ENCODE measurements at places on chromosomes 12 and 14. TPM values are rescaled to one million over a fixed set of nuclear protein-coding genes. Genes with fewer than 3 reads are reported as not detected.

GRCh38 chr14:79356040-79356439 lies 855.3 kb downstream of the DIO2 start:
- DNase-seq: no peak

DNA sequence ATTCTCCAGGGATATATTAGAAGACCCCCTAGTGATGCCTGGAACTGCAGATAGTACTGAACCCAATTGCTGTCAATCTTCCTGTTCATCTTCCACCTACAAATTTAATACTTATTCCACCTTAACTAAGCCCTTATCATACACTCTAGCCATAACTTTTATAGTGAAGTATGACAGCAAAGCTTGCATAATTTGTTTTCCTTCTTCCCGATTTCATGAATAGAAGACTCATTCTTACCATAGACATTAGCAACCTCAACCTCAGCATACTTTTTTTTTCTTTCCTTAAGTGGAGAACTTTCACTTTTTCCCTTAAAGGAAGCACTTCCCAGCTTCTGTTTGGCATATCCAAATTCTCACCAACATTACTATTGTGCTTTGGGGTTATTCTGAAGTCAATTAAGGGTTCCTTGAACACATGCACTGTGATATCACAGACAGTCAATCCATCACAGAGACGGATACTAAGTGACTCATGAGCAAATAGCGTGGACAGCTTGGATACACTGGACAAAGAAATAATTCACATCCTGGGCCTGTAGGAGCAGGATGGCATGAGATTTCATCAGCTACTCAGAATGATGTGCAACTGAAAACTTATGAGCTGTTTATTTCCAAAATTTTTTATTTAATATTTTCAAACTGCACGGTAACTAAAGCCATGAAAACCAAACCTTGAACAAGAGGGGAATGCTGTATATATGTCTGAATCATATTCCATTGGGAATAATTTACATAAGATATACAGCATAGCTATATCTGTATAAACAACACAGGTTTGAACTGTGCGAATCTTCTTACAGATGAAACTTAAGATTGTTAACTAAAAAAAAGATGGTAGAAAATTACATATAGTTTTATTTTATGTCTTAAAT lies 63.9 kb downstream of the SYT1 start:
- no peak for DNase-seq

DNA sequence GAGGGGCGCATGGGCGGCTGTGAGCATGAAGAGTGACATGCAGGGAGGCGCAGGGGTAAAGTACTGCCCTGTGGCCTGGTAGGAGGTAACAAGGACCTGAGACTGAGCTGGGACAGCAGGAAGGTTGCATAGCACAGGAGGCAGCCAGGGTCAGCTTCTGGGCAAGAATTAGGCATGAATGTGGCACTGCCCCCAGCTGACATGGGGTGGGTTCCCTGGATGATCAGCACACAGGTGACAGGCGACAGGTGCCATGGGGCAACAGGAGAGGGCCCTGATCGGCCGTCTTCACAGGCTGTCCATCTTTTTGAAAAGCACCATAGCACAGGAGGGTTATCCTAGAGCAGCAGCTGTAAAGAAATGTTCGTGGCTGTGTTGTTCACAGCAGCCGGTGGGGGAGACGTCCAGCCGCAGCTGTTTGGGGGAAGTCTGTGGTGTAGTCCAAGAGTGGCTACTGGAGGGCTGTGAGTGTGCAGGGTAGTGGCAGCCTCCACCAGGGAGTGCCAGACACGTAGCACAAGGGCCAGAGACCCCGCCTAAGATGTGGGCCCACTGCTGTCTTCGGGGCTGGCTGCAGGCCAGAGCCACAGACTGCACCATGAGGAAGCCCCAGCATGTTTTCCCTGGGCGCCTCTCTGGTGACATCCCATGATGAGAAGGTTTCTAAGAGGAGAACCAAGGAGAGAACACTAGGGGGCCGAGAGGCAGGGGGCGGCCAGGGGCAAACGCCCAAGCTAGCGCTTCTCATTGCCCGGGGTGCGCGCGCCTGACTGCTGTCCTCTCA lies 8.4 kb downstream of the CLBA1 start:
- no peak for DNase-seq

DNA sequence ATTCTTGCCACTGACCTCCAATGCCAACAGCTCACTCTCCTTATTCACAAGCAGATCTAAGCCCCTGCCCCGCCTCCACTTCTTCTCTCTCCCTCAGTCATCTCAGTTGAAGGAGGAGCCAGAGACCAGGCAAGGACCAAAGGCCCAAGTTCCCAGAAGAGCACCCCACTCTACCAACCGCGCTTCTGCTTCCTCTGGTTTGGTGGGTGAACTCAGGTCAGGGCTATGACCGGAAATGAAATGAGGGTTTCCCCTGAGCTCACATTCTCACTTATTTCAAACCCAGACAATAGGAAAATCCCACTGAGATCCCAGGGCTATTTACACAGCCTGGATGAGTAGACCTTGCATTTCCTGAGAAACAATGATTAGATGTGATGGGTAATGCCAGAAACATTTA lies 9.9 kb downstream of the DPF3 start:
- DNase-seq: no peak

GRCh38 chr12:117134059-117134458 lies 34.8 kb upstream of the TESC start:
- no peak for DNase-seq

The FAIM2 gene
- total RNA-seq: 7.4 TPM

DNA sequence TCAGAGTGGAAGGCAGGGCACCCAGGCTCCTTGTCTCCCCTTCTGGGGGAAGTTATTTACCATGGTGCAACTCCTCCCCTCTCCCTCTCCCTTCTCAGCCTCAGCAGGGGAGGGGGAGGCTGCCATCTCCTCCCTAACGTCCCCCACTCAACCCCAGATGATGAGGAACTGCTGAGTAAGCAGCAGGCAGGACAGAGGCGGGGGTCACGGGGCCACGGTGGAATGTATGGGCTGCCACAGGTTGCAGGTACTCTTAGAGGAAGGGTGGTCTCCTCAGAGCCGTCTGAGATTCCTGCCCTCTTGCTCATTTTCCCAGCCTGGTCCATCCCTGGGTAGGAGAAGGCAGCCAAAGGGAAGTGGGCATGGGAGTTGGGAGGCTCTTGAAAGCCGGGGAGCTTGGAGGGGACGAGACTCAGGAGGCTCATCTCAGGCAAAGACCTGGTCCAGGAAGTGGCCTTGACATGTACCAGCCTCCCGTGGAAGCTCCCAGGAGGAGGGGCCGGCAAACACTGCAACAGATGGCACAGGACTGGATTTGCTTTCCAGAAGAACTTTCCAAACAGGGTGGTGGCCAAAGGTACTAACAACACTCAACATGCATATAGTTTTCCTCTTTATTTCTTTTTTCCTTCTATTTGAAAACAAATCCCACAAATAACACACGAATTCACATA lies 19.0 kb downstream of the RIN3 start:
- no peak for DNase-seq

The CLEC1B gene
- not detected for total RNA-seq

DNA sequence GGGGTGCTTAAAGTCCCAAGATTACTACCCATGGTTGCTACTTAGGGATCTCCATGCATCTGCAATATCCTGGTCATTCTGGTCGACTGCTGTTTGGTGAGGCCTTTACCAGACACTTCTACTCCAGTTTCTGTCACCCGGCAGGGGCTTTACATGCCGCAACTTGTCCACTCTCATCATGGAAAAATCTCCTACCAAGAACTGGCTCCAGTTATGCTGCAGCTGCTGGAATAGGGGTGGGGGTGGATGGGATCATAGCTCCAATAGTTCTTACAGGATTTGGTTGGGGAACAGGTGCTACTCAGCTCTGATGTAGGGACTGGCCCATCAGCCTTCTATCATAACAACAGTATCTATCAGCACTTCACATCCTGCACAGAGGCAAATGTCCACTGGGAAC lies 51.6 kb downstream of the SPTB start:
- no peak for DNase-seq

The B3GNT4 gene
- 0.16 TPM for total RNA-seq

- no peak for DNase-seq
Measured at GRCh38 chr12:32091696-32092095, 15.0 kb upstream of the BICD1 start.

The ACRBP gene
- 1.1 TPM for total RNA-seq

- DNase-seq: no peak
Measured at GRCh38 chr14:56124327-56124726, 6.1 kb downstream of the PELI2 start.

DNA sequence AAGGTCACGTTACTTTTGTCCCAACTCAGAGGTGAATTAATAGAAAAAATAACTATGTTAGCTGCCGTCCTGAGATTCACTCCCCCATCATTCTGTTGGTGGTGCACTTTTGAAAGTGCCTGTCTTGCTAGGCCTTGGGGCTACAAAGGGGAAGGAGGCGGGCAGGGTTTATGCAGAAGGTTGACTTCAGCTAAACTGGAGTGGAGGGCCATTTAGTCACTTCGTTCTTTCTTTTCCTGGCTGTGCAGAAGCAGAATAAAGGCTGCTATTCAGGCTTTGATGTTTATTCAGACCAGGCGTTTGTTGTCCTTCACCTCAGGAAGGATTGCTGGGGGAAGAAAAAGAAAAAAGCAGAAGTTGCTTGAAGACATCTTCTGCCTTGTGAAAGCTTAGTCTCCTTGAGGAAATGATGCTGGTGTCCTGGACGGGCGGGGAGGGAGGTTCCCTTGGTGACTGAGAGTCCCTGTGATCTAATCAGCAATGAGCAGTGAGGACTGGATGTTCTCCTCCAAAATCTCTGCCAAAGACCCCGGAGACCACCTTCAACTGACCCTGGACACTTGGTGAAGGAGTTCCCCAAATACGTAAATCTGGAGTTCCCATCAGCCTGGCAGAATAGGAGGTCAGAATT lies 4.0 kb downstream of the GLT1D1 start:
- DNase-seq: no peak

GRCh38 chr14:52233693-52234092 lies 33.8 kb upstream of the PTGDR start:
- no peak for DNase-seq

The PROX2 gene
- total RNA-seq: not detected

The ADAMTS20 gene
- total RNA-seq: 1.0 TPM

DNA sequence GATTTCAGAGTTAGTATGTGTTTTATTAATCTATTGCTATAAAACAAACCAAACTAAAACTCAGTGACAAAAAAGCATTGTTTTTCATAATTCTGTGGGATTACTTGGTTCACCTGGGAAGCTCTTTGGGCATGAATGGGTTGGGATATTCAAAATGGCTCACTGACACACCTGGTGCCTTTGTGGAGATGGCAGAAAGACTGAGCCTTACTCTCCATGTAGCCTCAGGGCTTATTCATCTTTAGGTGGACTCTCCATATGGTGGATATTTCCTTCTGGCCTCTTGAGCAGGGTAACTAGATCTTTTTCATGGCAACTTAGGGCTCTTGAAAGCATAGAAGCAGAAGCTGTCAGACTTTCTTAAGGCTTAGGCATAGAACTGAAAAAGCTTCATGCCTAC lies 1102.8 kb upstream of the SEL1L start:
- no peak for DNase-seq

- no peak for DNase-seq
Measured at GRCh38 chr14:24662753-24663152, 28.8 kb upstream of the GZMB start.

All from urinary bladder (tissue), 4 donors.